ENCODE measurements at places on chromosomes 13 and 19.

DNA sequence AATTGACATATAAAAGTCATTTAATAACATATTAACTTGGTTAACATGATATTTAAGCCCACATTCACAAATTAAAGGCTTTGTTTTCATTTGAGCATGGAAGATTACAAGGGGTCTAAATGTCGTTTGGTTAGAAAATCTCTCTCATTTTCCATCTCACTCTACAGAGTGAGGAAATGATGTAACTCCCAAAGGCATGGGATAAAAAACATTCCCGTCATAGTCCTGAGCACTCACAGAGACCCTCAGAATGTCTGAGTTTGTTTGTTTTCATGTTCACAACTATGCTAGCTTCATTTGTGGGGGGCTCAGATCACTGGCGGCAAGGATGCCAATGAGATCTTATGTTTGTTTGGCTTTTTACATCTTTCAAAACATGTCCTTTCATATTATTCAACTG, 307.5 kb downstream of the TBC1D4 start:
- no peak for DNase-seq

DNA sequence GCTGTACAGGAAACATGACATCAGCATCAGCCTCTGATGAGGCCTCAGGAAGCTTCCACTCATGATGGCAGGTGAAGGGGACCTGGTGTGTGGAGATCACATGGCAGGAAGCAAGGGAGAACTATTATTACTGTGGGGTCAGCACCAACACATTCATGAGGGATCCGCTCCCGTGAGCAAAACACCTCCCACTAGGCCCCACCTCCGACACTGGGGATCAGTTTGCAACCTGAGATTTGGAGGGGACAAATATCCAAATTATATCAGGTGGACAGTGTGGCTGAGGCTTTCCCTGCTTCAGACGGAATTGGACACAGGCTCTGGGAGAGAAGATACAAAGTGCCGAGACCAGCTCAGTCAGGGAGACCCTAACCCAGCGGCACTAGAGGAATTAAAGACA, 5.7 kb upstream of the ZNF792 start:
- peak; percentile 84 for DNase-seq

DNA sequence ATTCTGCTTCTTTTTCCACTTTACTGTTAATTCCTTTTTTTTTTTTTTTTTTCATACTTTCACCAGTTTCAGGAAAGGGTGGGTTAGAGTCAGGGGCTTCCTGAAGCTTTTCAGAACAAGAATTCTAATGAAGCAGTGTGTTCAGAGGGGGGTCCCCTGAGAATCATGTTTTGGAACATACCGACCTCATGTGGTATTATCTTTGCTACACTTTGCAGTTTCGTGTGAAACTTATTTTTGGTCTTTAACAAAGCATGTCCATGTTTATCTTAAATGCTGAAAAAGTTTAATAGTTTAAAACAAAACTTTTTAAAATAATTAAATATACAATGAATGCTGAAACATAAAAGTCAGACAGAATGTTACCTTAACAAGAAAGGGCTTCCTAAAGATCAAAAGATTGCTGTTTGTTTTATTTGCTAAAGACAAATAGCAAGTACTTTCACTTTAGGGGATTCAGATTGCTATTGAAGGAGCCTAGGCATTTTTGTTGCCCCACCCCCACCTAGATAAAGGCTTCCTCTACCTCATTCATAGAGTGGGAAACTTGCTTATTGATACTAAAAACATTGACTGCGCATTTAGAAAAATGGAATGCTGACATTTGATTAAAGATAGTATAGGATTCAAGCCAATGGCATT, 21.1 kb upstream of the POMP start:
- no peak for DNase-seq

- DNase-seq = peak; percentile 80
Observed at GRCh38 chr19:41587101-41587837, 11.3 kb downstream of the CEACAM21 start.

GRCh38 chr13:102914339-102914930, 68.6 kb downstream of the ERCC5 start:
- no peak for DNase-seq

- DNase-seq = no peak
Observed at GRCh38 chr19:31160336-31160926, 188.8 kb downstream of the TSHZ3 start.

GRCh38 chr13:48108106-48108505, 13.2 kb upstream of the MED4 start:
- no peak for DNase-seq

DNA sequence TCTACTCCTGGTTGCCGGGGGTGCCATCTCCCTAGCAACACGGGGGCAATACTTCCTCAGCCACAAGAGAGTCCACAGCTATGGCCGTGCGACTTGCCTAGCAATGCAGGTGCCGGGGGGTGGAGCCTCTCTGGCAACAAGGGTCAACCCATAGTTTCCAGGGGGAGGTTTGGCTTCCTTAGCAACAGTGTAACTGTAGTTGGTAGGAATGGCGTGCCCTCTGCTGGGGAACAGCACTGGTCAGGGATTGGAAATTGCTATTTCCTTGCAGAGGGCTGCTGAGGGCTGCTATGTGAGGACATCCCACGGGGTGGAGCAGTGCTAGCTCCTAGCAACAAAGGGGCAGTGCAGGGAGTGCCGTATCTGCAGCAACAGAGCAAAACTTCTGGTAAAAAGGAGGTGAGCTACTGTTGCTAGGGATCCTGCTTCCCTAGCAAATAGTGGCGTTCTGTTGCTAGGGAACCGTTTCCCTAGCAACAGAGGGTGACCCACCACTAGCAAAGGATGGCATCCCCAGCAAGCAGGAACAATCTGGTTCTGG, 7.0 kb upstream of the TMC4 start:
- no peak for DNase-seq

DNA sequence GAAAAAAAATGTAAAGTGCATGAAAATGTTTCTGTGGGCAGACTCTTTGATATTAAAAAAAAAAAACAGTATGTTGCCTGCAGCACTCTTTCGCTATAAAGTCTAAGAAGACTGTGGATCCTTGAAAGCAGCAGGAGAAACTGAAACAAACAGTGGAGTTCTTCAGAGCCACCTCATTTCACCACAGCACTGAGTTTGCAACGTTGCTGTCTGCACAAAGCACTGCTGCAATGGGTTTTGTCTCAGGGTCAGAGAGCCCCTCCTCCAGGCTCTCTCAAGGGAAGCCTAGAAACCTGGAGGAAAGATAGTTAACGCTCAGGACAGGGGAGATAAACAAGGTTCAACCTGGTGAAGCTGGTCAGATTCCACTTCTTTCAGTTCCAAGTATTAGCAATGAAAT, 248.7 kb downstream of the EFNB2 start:
- no peak for DNase-seq

GRCh38 chr13:74003374-74003773, 130.8 kb downstream of the KLF12 start:
- DNase-seq = no peak

GRCh38 chr19:5572556-5573286, 5.0 kb upstream of the TINCR start:
- DNase-seq = no peak

DNA sequence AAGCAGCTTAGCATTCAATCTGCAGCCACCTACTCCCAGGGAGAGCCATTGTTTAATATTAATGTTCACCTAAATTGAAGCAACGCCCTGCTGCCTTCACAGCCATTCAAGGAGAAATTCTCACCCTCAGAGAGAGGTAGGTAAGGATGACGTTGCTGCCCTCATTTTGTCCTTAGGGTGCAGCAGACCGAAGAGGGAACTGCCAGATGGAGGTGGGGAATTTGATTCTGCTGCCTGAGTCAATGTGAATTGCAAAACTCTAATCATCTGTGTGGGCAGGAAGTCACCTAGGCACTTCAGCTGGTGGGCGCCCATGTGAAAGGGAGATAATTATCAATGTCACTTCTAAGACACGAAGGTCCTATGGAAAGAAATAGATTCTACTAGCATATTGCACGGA, 503.4 kb downstream of the TBC1D4 start:
- DNase-seq = no peak

DNA sequence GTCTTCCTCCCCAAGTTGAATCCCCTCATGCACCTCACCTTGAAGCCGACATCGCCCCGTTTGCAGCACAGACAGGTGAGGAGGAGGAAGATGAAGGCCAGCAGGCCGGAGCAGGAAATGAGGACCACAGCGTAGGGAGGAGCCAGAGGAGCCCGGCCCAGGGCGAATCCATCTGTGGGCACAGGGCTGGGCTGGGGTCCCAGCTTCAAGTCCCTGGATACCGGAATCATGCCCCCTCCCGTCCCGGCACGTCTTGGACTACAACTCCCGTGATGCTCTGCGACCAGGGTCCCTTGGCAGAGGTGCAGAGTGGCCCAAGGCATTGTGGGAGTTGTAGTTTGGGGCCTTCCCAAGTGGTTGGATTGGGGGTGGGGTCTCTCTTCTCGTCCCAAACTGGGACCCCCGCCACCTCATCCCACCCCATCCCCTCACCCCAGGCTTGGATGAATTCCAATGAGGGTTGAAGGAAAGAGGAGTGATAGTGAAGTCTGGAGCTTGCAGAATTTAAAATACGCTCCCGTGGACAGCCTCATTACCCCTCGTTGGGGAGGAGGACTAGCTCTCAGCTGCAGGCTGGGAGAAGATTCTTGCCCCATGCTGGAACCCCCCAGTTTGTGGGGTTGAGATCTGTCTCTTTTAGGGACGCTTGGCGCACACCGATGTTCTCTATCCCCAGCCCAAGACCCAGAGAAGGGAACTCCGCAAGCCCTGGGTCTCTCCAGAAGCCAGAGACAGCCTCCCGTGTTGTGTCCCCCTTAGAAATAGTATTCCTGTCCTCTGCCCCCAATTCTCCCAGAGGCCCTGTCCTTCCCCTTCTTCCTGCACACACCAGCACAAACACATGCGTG, 990 bp downstream of the LMTK3 start:
- no peak for DNase-seq

- no peak for DNase-seq
Observed at GRCh38 chr13:113448885-113449692, 4.2 kb downstream of the ADPRHL1 start.

DNA sequence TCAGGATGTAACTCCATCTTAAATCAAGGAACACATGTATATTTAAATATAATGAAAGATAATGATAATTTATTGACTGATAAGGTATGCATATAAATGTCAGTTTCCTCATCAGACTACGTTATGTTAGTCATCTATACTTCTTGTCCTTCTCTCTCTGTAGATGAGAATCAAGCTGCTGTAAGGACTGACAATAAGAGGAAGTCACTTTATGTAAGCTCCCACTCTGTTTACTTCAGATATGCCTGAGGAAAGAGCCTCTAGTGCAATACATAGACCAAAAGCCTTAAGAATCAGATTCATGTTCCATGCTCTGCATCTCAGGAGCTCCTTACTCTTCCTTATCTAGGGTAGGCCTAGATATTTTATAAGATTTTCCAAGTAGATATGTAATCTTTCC, 9.6 kb upstream of the SLITRK6 start:
- no peak for DNase-seq

DNA sequence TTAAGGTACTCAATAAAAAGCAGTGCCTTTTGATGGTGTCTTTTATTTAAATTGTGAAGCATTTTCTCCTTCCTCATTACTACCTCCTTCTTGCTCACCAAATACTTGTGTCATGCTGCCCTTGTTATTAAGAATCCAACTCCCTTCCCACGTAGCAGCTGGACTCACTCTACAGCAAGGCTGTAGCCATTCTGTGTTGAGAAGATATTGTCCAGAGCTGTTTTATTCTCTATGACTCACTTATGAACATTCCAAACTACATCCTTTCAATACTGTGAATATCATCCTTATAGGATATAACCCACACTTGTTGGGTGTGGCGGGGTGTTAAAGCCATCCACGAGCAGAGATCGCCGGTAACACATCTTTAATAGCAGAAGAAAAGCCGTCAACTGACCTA, 1671.5 kb upstream of the SLC10A2 start:
- DNase-seq = no peak

GRCh38 chr13:82569581-82569980, 1312.7 kb downstream of the SLITRK1 start:
- DNase-seq = no peak

GRCh38 chr13:95241321-95241720, 59.9 kb downstream of the ABCC4 start:
- DNase-seq = no peak

GRCh38 chr13:36820222-36820621, 1.2 kb downstream of the RFXAP start:
- no peak for DNase-seq

- no peak for DNase-seq
Observed at GRCh38 chr13:111630406-111630805, 310.0 kb downstream of the TEX29 start.

DNA sequence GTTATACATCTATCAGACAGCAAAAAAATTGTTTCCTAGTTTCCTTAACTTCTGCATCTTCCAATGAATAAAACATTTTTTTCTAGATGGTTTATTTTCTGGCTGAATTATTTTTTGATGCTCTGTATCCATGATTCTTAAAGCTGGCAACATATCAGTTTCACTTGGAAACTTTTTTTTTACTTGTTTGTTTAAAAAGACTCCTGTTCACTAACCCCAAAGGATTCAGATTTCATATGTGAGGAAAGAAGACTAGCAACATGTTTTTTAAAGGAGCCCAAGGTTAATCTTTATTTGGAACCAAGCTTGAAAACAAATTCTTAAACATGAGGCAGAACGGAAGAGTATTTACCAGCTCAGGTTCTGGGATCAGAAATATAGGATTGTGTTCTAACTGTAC, 632.3 kb downstream of the SLITRK6 start:
- DNase-seq = no peak

GRCh38 chr13:65472336-65472735, 1757.8 kb downstream of the PCDH9 start:
- DNase-seq = no peak

Data from esophagus muscularis mucosa (tissue), 4 donors.